B cell (primary cell): ENCODE measurements at places on chromosomes 16 and 17.

GRCh38 chr16:3157229-3158025 is 22.6 kb downstream of the ZNF213 start:
- DNase-seq: peak; percentile 71

DNA sequence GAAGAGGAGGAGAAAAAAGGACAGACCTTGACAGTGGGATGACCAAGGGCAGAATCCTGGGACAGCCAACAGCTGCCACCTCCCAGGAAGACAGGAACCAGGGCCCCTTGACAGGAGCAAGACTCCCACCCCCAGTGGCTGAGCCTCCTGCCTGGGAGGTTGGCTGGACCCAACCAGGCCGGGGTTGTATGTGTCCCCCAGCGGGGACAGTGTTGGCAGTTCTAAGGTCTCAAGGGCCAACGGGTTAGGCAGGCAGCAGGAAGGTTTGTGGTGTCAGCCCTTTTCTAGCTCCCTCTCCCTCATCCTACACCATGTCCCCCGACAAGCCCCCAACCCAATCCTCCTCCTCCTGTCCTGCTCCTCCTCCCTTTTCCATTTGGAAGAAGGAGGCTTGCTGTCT is 126.2 kb downstream of the MRM1 start:
- DNase-seq: no peak

DNA sequence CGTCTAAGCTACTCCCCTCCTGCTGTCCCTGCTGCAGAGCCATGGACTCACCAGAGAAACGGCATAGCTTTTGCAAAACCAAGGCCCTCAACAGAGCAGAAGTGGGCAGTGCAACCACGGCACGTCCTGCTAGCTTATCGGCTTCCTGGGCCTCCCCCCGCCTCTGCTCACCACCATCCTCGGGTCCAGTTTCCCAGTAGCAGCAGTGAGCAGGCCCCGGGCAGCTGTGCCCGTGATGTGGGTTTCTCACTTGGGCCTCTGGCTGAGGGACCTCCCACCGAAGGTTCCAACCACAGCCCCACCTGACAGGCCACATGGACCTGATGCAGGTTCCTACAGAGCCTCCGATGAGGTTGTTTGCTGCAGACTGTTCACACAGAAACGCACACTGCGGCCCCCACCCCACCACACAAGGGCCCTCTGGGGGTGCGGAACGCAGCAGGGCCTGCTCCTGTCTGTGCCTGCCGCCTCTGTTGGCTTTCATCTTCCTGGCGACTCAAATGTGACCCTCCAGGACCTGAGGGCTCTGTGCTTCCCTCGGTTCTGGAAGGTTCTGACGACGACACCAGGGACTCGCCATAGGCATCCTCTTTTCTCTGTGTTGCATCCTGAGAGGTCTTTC is 24.8 kb downstream of the PDIA2 start:
- DNase-seq: no peak

GRCh38 chr17:15278924-15279477 is 13.9 kb upstream of the PMP22 start:
- no peak for DNase-seq

- DNase-seq: no peak
Observed at GRCh38 chr17:40318830-40319391, 9.9 kb downstream of the RARA start.

GRCh38 chr17:42680331-42680808 is 1.3 kb downstream of the CCR10 start:
- no peak for DNase-seq

GRCh38 chr17:2266865-2267228 is 36.7 kb downstream of the SMG6 start:
- no peak for DNase-seq

GRCh38 chr17:14201021-14201987 is 35.4 kb downstream of the CDRT15 start:
- DNase-seq: no peak

DNA sequence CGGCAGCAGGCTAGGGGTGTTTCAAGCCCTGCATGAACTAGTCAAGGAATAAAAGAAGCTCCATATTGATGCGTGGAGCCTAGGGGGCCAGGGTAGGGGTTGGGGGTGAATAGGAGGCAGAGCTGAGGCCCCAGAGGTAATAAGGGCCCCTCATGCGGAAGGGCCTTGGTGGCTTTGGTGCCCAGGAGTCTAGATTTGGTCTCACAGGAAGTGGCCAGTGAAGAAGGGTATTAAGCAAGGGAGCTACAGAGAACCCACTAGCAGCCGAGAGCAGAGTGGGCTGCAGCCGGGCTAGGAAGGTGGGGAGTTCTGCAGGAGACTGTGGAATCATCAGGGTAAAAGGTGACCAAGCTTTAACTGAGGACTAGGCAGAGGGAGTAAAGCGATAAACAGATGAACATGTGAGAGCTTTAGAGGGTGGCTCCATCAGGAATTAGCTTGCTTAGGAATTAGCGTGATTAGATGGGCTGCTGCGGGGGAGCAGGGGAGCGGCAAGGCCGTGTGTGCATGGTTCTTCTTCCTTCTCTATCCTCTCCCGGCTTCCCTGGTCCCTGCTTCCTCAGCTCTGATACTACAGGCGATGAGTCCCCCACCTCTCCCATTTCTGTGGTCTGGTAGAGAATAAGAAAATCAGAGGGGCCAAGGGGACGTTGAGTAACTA is 9.8 kb downstream of the GNGT2 start:
- no peak for DNase-seq
